ENCODE measurements at places on chromosomes 12 and 14.

DNA sequence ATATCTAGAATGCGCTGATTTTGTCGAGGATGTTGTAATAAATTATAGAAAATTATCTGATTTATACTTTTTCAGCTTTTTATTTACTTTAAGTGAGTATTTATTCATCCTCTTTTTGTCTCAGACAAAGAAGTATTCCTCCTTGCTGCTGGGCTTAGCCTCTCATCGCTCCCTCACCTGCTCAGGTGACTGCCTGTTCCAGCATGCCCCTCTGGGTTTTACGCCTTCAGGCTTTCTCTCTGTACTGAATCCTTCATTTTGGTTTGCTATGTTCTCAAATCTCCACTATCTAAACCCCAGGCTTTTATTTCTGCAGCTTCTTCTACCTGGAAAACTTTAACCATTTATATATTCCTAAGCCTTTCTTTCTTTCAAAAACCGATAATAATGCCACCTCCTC, 1650.9 kb upstream of the SEL1L start:
- DNase-seq: no peak

GRCh38 chr12:26299751-26300150, 104.4 kb downstream of the SSPN start:
- DNase-seq: no peak

GRCh38 chr12:89433634-89434033, 81.3 kb upstream of the DUSP6 start:
- no peak for DNase-seq

- DNase-seq: no peak
These were observed 53.1 kb upstream of the TMEM233 start for GRCh38 chr12:119540476-119540875.

- no peak for DNase-seq
These were observed 11.5 kb downstream of the FLVCR2 start for GRCh38 chr14:75589931-75590330.

DNA sequence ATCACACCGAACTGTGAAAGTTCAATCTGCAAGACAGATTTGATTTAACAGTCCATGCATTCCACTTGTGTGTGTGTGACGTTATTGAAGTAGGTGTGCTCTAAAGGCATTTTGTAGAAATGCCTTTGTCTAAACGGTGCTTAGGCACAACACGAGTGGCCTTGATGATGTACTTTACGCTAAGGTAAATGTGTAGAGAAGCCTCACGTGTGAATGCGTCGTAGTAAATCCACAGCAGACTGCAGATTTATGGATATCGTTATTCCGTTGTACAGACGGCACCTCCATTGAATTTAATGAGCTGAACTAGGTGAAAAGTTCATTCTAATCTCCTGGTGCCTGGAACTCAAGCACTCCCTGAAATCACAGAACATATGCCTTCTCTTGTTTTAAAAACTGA, 202.8 kb upstream of the STXBP6 start:
- no peak for DNase-seq

- no peak for DNase-seq
These were observed 280.4 kb upstream of the GRIP1 start for GRCh38 chr12:66959276-66959675.

GRCh38 chr12:30025317-30025716, 241.6 kb upstream of the TMTC1 start:
- DNase-seq: no peak

- DNase-seq: no peak
These were observed 1.8 kb downstream of the NOC4L start for GRCh38 chr12:132146098-132146497.

GRCh38 chr14:50979941-50980850, 35.9 kb upstream of the PYGL start:
- no peak for DNase-seq

DNA sequence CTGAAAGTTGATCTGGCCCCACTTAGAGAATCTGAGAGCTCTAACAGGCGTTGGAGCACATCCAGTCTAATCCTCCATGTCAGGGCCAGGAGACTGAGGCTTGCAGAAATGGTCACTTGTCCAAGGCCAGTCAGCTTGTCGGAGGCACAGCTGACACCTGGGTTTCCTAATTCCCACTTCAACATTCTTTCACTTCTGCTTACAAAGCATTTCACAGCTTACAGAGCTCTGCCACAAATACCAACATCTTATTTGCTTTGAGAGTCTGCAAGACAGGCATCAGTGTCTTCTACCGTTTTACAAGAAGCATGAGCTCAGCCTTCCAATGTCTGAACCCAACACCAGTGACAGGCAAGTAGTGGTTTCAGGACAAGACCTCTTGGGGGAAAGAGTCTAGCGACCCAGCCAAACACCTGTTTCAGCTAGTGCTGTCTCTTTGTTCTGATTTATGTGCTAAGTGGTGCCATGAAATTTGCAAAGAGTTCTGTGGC, 31.8 kb downstream of the ISCA2 start:
- DNase-seq: no peak

GRCh38 chr12:98106031-98106683, 409.2 kb upstream of the TMPO start:
- no peak for DNase-seq

DNA sequence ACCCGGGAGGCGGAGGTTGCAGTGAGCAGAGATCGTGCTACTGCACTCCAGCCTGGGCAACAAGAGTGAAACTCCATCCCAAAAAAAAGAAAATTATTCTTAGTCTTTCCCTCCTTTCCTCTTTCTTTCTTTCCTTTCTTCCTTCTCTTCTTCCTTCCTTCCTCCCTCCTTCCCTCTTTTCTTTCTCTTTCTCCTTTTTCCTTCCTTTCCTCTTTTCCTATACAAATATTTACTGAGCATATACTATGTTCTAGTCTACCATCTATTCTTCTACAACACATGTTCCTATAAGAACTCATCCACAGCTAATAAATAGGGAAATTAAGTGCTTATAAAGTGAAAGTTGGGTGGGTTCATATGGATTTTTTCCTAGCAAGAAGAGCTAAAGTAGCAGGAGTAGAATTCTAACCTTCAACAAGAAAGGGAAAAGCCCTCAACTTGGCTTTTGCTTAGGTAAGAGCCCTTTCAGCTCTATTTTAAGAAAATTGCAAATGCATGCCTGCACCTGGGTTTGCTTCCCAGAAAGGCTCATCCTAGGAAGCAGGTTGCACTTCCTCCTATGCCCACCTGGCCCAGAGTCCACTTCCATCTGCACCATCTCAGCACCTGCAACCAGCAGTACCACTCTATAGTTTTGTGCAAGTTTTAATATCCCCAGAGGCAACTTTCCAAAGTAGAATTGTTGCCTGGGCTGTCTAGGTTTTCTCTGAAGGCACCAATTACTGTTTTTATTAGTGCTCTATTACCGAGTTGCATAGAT, 122.0 kb upstream of the CCND2 start:
- DNase-seq: no peak

- DNase-seq: peak; percentile 98
These were observed 487 bp downstream of the TINF2 start for GRCh38 chr14:24241829-24242443.

GRCh38 chr12:112443916-112444315, 25.2 kb downstream of the PTPN11 start:
- DNase-seq: no peak

- no peak for DNase-seq
These were observed 20.6 kb upstream of the ARID2 start for GRCh38 chr12:45708901-45709300.

GRCh38 chr12:108342985-108343384, 3.9 kb upstream of the CMKLR1 start:
- DNase-seq: no peak

GRCh38 chr14:61733972-61734371, 28.2 kb upstream of the SNAPC1 start:
- DNase-seq: no peak

DNA sequence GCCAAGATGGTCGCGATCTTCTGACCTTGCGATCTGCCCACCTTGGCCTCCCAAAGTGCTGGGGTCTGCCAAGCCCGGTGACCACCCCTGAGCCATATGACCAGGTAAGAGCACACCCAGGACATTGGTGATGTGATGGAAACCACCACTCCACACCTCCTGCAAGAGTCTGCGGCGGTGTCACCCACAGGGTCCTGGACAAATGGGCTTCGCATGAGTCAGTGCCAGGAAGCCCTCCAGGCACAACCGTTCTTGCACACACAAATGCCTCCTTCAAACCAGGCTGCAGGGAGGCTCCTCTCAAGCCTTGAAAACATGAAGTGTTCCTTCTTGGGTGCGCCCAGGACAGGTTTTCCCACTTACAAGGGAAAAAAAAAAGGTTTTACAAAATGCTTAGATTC, 16.6 kb downstream of the PITPNM2 start:
- DNase-seq: no peak

- DNase-seq: no peak
These were observed 10.0 kb downstream of the LHX5 start for GRCh38 chr12:113461666-113462065.

GRCh38 chr14:52111583-52111982, 42.7 kb upstream of the NID2 start:
- no peak for DNase-seq

DNA sequence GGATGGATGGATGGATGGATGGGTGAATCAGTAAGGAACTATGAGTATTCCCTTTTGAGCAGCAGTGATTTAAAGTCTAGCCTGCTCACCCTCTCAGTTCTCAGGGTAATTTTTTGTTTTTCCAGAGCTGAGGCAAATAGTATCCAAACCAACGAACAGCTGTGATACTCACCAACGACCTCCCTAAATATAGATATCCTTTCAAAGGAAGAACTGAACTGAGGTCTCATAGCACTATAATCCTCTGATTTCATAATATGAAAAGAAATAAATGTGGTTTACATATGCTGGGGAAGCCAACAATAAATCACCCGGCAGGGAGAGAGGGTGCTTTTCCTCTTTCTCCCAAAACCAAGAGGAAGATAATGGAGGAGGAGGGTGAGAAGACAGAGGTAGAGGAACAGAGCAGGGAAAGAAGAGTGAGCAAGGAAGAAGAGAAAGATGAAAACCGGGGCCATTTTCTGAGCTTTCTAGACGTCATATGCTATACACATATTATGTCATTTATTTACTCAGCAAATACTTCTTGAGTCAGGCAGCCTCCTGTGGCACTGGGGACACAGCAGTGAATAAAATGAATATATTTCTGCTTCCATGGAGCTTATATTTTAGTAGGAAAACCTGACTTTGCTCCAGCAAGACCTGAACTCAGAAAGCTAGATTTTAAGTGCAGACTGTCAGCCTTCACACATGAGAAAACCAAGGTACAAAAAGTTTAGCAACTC, 710.7 kb upstream of the TBX3 start:
- no peak for DNase-seq

GRCh38 chr12:71605039-71605438, 58.6 kb downstream of the ZFC3H1 start:
- DNase-seq: no peak

DNA sequence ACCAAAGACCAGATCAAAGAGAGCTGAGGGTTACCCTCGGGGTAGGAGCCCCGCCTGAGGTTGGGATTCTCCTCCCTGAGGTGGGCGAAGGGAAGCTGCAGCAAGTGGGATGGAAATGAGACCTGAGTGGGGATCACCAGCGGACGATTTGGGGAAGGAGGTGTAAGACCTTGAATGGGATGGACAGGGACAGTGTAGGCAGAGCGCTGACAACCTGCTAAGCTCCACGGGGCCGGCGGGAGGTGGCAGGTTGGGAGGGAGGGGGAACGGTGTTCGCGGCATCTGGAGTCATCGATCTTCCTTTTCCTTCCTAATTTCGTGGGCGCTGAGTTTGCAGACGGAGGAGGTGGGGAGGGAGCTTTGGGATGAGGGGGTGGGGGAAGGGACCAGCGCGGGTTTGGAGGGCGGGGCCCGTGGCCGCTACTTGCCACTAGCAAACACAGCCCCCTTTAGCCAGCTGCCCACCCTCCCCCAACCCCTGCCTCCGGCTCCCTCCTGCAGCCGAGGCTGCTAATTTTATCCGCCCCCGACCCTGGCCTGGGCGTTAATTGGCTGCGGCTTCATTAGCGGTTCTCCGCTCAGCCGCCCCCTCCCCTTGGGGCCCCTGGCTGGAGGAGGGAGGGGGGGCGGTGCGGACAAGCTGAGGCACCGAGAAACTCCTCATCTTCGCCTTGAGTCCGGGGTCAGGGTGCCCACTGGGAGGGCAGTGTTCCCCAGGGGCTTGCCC, 2.8 kb upstream of the SHMT2 start:
- no peak for DNase-seq

- no peak for DNase-seq
These were observed 7.5 kb downstream of the PRICKLE1 start for GRCh38 chr12:42582050-42582449.
